ENCODE measurements at places on chromosomes 2 and 18. TPM values are rescaled to one million over a fixed set of nuclear protein-coding genes. Genes with fewer than 3 reads are reported as not detected.

Gene CTNNA2
- not detected for total RNA-seq

Gene DHRS9
- total RNA-seq, result 0.13 TPM

Gene SLC4A5
- total RNA-seq, result not detected

Gene AFTPH
- total RNA-seq, result 35.6 TPM

Gene SS18
- 112 TPM for total RNA-seq

Gene AAK1
- total RNA-seq, result 44.7 TPM

Gene SERPINB13
- total RNA-seq, result not detected

Gene SYT4
- total RNA-seq, result not detected

Gene SPR
- total RNA-seq, result 32.9 TPM

Gene DSEL
- 2.6 TPM for total RNA-seq

Gene ITGA4
- 1.9 TPM for total RNA-seq

Gene CCDC74B
- 0.94 TPM for total RNA-seq

Gene INHA
- not detected for total RNA-seq

Gene TDRD15
- not detected for total RNA-seq

Gene GALNT13
- under 0.01 TPM for total RNA-seq

Gene SCN3A
- total RNA-seq, result 10.2 TPM

Gene UGT1A5
- not detected for total RNA-seq

Gene VAMP8
- 6.2 TPM for total RNA-seq

Gene TNFAIP6
- total RNA-seq, result 0.13 TPM

Gene CYP27C1
- not detected for total RNA-seq

Gene MAP3K19
- total RNA-seq, result not detected

Gene TFPI
- 107 TPM for total RNA-seq

Gene ATAD2B
- total RNA-seq, result 22.7 TPM
